ENCODE measurements at places on chromosomes 1 and 21.

GRCh38 chr1:39490596-39491145 lies 765 bp upstream of the BMP8A start:
- no peak for DNase-seq

GRCh38 chr1:173393659-173394000 lies 83.5 kb upstream of the PRDX6 start:
- no peak for DNase-seq

- DNase-seq, result no peak
These were observed 173.0 kb downstream of the PRDM2 start for GRCh38 chr1:13873032-13873431.

- DNase-seq, result no peak
These were observed 306.2 kb downstream of the TTLL7 start for GRCh38 chr1:83692524-83693381.

DNA sequence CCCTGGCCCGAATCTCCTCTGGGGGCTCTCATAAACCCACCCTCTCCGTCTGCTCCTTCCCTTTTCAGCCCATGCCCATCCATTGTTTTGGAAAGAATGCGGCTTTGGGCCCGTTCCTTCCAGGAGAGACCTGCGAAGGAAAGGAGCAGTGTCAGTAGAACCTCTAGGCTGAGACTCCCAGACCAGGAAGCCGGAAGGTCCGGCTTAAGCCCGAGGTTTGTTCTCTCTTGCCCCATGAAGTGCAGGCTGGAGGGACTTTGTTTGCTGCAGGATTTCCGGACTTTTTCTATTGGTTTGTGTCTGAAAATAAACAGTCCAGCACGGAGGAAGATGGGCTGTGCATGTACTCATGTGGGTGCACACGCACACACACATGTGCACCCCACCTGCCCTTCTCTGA lies 49.8 kb downstream of the ELK4 start:
- DNase-seq, result no peak

GRCh38 chr1:202643397-202644218 lies 66.6 kb downstream of the SYT2 start:
- no peak for DNase-seq

- DNase-seq, result peak; percentile 32
These were observed 558 bp downstream of the USP1 start for GRCh38 chr1:62437273-62437940.

DNA sequence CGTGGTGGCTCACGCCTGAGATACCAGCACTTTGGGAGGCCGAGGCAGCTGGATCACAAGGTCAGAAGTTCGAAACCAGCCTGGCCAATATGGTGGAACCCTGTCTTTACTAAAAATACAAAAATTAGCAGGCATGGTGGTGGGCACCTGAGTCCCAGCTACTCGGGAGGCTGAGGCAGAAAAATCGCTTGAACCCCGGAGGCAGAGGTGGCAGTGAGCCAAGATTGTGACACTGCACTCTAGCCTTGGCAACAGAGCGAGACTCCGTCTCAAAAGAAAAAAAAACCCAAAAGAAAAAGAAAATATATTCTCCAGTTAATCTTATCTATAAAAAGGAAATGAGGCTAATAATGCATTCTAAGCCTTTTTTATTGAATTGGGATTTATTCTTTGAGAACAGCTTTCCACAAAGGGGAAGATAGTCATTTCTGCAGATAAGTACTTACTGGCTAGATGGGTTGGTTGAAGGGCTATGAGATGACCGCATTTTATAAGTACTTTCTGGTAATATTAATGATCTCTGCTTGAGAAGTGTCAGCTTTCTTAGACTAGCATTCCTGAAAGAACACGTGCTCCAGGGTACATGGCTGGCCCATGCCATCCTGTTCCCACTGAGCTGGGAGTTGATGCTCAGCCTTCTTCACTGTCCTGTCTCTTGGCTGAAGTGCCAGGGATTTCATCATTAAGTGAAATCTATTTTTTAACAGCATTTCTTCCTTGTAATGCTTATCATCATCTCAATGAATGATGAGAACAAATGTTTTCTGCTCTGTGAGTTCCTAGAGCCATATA lies 57.9 kb downstream of the SASS6 start:
- no peak for DNase-seq

- DNase-seq, result no peak
These were observed 155.4 kb downstream of the EIF4G3 start for GRCh38 chr1:21021311-21021710.

GRCh38 chr1:108972951-108973350 lies 9.7 kb upstream of the CLCC1 start:
- no peak for DNase-seq
